ENCODE measurements at places on chromosomes 7 and 10.
A peak's percentile ranks its signal among the peaks of the same experiment; 100 is the strongest.

GRCh38 chr7:157668221-157668883 is 331.5 kb downstream of the DNAJB6 start:
- peaks cover 7% of the 10 kb centered on the region for H3K4me1 ChIP-seq
- H3K4me3 ChIP-seq = no peak overlapping the region
- H3K27me3 ChIP-seq = no peaks in the 10 kb centered on the region

- no peaks in the 10 kb centered on the region for H3K27me3 ChIP-seq
- H3K4me1 ChIP-seq = no peaks in the 10 kb centered on the region
- H3K36me3 ChIP-seq = no peaks in the 10 kb centered on the region
- no peak overlapping the region for H3K27ac ChIP-seq
Observed at GRCh38 chr10:126262233-126262838, 125.9 kb downstream of the ADAM12 start.

- peaks cover 16% of the 10 kb centered on the region for H3K4me1 ChIP-seq
- peak; percentile 81 for DNase-seq
- no peak overlapping the region for H3K4me3 ChIP-seq
- H3K36me3 ChIP-seq = no peaks in the 10 kb centered on the region
- no peaks in the 10 kb centered on the region for H3K27me3 ChIP-seq
- peak overlapping the region; percentile 65 for H3K27ac ChIP-seq
Observed at GRCh38 chr10:29163746-29164145, 125.1 kb upstream of the LYZL1 start.

DNA sequence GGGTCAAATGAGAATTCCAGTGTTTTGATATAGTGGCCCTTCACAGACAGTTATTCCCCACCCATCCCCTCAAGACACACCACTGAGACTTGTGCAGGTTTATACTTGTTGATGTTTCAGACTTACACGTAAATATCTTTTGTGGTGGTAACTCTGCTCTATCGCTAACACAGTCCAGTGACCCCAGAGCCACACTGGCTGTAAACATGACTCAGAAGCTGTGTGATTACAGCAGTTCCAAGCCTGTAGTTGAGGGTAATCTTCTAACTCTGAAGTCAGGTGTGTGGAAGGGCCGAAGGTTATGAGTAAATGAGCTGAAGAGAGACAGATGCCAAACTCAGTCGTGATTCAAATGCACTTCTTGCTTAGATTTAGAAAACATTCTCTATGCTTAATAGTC is 19.4 kb downstream of the NOBOX start:
- no peaks in the 10 kb centered on the region for H3K27me3 ChIP-seq
- H3K27ac ChIP-seq = peak overlapping the region; percentile 57
- H3K4me3 ChIP-seq = no peak overlapping the region
- peaks cover 5% of the 10 kb centered on the region for H3K4me1 ChIP-seq
- peaks cover 14% of the 10 kb centered on the region for H3K36me3 ChIP-seq
- DNase-seq = peak; percentile 62

GRCh38 chr7:134720091-134720935 is 59.1 kb upstream of the CALD1 start:
- H3K27ac ChIP-seq = no peak overlapping the region
- H3K4me3 ChIP-seq = no peak overlapping the region
- peaks cover 6% of the 10 kb centered on the region for H3K4me1 ChIP-seq
- H3K27me3 ChIP-seq = no peaks in the 10 kb centered on the region
- no peak for DNase-seq
- no peaks in the 10 kb centered on the region for H3K36me3 ChIP-seq

DNA sequence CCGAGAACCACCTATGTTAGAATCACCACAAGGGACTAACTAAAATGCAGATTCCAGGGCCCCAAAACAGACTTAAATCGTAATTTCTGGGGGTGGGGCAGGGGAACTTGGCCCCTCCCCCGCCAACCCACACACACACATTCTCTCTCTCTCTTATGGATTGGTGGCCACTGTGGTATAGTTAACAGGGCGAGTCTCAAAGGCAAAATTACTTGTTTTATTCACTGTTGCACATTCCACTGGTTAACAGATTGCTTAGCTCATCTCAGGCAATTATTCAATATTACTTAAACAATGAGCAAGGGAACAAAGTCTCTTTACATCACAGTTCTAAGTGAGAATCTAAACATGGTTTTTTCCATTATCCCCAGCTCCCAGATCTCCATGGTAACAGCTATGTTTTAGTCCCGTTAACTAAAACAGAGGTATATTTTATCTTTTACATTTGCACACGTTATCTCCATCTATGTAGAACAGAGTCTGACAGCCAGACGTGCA is 38.5 kb downstream of the IGF2BP3 start:
- no peak for DNase-seq
- no peaks in the 10 kb centered on the region for H3K4me1 ChIP-seq

DNA sequence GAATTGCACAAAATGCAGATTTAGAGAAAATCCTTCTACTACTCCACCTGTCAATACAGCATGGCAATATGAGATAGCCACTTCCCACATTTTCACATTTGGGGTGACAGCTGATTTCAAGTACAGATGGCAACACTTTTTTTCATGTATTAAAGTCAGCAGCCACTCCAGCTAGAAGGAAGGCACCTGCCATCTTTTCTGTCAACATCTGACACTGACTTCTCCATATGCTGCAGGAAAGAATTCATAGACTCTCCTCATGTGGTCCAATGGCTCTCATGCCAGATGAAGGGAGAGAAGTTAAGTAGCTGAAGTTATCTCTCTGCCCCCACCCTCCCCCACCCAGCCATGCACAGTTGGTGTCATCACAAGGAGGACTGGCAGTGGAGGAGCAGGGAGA is 912.0 kb downstream of the SORCS1 start:
- H3K27ac ChIP-seq = no peak overlapping the region
- no peak for DNase-seq
- H3K4me3 ChIP-seq = no peak overlapping the region
- no peaks in the 10 kb centered on the region for H3K27me3 ChIP-seq

GRCh38 chr10:13457958-13458686 is 70.7 kb downstream of the BEND7 start:
- H3K4me3 ChIP-seq = no peak overlapping the region
- DNase-seq = no peak
- H3K27ac ChIP-seq = no peak overlapping the region

- no peak overlapping the region for H3K27ac ChIP-seq
- no peaks in the 10 kb centered on the region for H3K36me3 ChIP-seq
- no peak for DNase-seq
- no peaks in the 10 kb centered on the region for H3K27me3 ChIP-seq
- H3K4me3 ChIP-seq = no peak overlapping the region
- H3K4me1 ChIP-seq = peaks cover 7% of the 10 kb centered on the region
Observed at GRCh38 chr10:42952931-42953683, 123.8 kb upstream of the RET start.

DNA sequence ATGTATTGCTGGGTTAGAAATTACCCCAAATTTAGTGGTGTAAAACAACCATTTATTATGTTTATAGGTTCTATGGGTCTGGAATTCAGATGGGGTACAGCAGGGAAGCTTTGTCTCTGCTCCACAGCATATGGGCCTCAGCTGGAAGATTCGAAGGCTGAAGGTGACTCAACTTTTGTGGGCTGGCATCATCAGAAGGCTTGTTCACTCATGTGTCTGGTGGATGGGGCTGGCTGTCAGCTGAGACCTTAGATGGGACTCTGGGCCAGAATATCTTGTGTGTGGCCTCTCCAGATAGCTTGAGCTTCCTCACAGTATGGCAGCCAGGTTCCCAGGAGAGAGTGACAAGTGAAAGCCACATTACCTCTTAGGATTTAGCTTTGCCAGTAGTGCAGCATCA is 45.9 kb downstream of the ZNF503 start:
- no peak for DNase-seq
- H3K27me3 ChIP-seq = no peaks in the 10 kb centered on the region
- H3K36me3 ChIP-seq = no peaks in the 10 kb centered on the region
- H3K4me1 ChIP-seq = peaks cover 8% of the 10 kb centered on the region
- H3K27ac ChIP-seq = no peak overlapping the region

DNA sequence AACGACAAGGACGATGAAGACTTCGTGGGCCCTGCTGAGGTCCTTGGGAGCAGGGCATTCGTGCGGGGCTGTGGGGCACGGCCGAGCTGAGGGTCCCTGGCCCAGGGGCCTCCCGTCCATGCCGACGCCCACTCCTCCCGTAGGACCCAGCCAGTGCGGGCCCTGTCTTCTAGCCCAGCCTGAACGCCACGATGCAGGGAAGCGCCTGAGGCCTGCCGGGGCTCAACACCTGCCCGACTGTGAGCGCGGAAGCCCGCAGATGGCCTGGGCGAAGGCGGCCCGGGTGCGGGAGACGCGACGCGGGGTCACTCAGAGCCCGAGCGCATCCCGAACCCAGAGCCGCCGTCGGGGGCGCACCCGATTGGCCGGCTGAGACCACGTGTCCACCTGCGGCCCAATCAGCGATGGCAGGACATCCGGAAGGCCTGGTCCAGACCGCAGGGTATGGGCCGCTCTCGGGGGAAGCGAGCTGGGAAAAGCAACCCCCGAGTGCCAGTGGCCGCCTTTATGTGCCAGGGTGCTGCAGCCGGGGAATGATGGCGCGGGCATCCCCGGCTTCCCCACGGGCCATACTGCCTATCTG is 151.0 kb downstream of the NRF1 start:
- no peak for DNase-seq
- no peak overlapping the region for H3K27ac ChIP-seq
- H3K4me1 ChIP-seq = no peaks in the 10 kb centered on the region
- H3K36me3 ChIP-seq = no peaks in the 10 kb centered on the region
- no peaks in the 10 kb centered on the region for H3K27me3 ChIP-seq
- no peak overlapping the region for H3K4me3 ChIP-seq

DNA sequence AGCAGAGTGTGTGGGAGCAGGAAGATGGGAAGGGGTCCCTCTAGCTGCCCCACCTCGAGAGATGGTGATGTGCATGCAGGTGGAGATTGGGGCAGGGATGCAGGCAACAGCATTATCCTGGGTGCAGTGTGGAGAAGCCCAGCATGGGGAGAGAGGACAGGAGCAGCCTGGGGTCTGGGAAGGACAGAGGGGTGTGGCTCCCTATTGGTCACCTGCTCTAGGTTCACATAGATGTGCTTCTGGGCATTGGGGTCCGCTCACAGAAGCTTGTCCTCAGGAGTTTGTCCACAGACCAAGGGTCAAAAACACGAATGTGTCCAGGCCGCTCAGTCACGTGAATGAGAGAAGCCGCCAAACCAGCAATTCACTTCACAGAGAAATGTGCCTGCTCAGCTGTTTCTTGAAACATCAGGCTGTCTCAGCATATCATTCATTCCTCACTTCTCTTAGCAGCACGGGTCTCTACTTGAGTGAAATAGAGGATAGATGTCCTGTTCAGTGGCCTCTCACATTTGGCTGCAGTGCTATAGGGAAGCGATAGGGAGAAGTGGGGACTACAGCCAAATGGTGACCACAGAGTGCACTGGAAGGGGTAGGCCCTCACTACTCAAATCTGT is 11.5 kb upstream of the SLC29A3 start:
- H3K4me3 ChIP-seq = peak overlapping the region; percentile 4
- no peaks in the 10 kb centered on the region for H3K27me3 ChIP-seq

DNA sequence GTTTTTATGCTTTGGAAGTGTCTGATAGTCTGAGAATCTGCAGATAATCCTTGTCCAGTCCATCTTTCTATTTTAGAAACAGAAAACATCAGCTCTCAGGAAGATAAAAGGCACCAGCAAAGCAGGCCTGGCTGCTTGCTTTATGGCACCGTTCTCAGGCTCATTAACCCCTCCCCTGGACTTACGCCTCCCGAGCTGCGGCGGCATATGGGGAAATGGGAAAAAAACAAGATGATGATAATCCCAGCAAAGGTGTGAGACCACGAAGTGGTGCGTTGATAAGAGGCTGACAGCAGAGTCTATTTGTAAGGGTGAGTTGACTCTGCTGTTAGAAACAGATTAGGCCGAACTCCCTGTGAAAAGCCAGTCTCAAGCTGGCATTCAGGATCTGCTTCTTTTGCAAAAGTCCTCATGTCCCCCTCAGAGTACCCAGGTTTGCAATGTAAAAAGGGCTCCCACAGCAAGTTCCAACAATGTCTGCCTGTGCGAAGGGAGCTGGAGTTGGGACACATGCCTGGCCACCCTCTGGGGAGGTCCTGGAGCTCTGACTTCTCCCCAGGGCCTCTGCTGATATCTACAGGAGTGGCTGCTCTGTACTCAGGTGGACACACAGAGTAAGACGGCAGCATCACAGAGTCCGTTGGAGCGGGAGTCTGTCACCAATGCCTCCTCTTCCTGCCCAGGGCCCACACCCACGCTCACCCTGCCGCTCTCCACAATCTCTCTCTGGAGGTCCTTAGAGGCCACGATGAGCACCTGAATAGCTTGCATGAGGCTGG is 54.3 kb downstream of the SPDYE5 start:
- H3K4me1 ChIP-seq = no peaks in the 10 kb centered on the region
- no peaks in the 10 kb centered on the region for H3K27me3 ChIP-seq
- no peak for DNase-seq
- H3K27ac ChIP-seq = no peak overlapping the region
- H3K36me3 ChIP-seq = peaks cover 17% of the 10 kb centered on the region

DNA sequence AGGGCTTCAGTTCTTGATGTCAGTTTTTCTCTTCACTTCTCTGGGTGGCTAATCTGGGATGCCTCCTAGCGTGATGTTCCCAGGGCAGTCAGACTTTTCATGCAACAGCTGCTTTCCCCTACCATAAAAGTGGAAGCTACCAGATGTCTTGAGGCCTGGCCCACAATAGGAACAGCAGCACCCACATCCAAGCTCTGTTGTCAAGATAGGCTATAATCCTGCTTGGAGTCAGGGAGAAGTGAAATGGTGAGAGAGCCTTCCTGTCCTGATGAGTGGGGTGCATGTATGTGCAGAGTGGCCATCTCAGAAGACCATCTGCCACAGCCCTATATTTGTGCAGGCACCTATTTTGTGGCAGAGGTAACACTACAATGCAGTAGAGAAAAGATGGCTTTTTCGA is 108.0 kb downstream of the HTR5A start:
- H3K36me3 ChIP-seq = no peaks in the 10 kb centered on the region
- no peaks in the 10 kb centered on the region for H3K27me3 ChIP-seq
- no peaks in the 10 kb centered on the region for H3K4me1 ChIP-seq
- DNase-seq = no peak

GRCh38 chr7:6316226-6316625 is 43.8 kb upstream of the CYTH3 start:
- H3K4me1 ChIP-seq = no peaks in the 10 kb centered on the region
- no peak for DNase-seq
- H3K4me3 ChIP-seq = no peak overlapping the region
- H3K27me3 ChIP-seq = no peaks in the 10 kb centered on the region
- no peak overlapping the region for H3K27ac ChIP-seq

GRCh38 chr7:1640376-1641172 is 29.5 kb upstream of the ELFN1 start:
- peaks cover 17% of the 10 kb centered on the region for H3K4me1 ChIP-seq
- no peak overlapping the region for H3K4me3 ChIP-seq
- H3K27me3 ChIP-seq = no peaks in the 10 kb centered on the region
- DNase-seq = no peak
- H3K27ac ChIP-seq = no peak overlapping the region

- no peaks in the 10 kb centered on the region for H3K27me3 ChIP-seq
- H3K36me3 ChIP-seq = no peaks in the 10 kb centered on the region
- no peak overlapping the region for H3K27ac ChIP-seq
- no peaks in the 10 kb centered on the region for H3K4me1 ChIP-seq
Observed at GRCh38 chr7:136495081-136495480, 373.4 kb upstream of the CHRM2 start.

GRCh38 chr10:112755446-112756234 is 194.4 kb upstream of the TCF7L2 start:
- DNase-seq = peak; percentile 71
- H3K36me3 ChIP-seq = no peaks in the 10 kb centered on the region
- peak overlapping the region; percentile 46 for H3K27ac ChIP-seq

Data from trophoblast cell (in vitro differentiated cells and primary cell).